NCI-H524 (cell line): ENCODE measurements at places on chromosomes 2 and 18.

GRCh38 chr2:151481744-151482143, 72.0 kb downstream of the RIF1 start:
- DNase-seq: no peak

DNA sequence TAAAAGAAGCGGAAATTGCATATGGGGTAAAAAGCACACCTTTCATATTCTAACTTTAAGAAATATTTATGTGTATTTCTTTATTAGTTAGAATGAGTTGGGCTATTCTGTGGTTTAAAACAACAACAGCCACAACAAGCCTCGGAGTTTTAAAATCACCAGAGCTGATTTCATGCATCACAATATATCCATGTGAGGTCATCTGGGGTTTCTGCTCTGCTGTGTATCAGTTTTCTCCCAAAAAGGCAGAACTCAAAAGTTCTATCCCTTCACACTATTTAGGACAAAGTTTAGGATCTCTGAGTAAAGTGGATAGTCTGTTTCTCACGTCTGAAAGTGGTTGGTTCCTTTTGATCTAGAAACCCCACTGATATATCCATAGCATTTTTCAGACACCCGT, 601.5 kb upstream of the GCFC2 start:
- DNase-seq: no peak

- DNase-seq: no peak
These were observed 184.5 kb downstream of the TCF4 start for GRCh38 chr18:55403421-55403949.

- DNase-seq: no peak
These were observed 205.1 kb upstream of the NRP2 start for GRCh38 chr2:205477016-205477705.
